ENCODE measurements at places on chromosomes 3 and 15.
A peak's percentile ranks its signal among the peaks of the same experiment; 100 is the strongest.

DNA sequence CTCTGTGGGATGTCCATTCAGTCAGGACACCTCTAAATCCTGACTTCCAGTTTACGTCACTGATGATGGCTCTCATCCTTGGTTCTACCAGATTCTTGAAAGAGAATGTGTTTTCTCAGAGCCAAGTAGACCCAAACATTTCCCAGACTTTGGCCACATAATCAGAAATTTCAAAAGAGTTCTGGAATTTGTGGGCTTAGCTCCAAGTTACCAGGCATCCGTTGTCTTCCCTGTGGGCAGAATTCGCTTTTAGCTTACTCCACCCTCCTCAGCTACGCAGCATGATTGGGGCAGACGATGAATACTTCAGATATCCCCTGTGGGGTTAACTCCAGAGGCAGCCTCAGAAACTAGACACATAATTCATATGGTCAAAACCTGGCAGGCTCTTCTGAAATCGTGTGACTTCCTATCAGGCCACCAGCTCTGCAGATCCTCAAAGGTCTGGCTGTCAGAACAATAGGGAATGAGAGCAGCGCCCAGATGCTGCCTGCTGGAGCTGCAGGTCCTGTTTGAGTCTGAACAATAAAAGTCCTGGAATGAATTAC, 30.6 kb downstream of the CRTC3 start:
- no peak for DNase-seq

DNA sequence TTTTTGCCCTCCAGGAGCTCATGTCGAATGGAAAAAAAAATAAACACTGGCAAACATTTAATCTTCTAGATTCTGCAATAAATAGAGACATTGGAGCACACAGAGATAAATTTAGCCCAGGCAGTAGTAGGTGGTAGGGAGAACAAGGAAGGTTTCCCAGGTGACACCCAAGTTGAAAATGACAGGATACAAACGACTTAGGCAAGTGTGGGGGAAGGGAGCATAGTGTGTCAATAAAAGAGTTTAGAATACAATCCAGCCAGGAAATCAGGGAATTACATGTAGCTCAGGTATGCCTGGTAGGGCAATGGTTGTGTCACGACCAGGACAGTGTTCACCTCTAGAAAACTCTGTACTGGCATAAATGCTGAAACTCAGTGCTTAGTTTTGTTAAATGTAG, 364.6 kb upstream of the AGTR1 start:
- DNase-seq, result no peak

- no peak for DNase-seq
These were observed 1.7 kb downstream of the SEMA3B start for GRCh38 chr3:50270422-50271224.

DNA sequence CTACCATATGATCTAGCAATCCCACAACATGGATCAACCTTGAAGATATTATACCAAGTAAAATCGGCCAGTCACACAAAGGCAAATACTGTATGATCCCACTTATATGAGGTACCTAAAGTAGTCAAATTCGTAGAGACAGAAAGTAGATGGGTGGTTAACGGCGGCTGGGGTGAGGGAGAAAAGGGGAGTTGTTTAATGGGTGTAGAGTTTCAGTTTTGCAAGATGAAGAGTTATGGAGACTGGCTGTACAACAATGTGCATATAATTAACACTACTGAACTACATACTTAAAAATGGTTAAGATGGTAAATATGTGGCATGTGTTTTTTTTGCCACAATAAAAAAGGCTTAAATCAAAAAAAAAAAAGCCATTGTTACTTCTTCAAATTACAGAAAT, 60.4 kb downstream of the GPR176 start:
- DNase-seq, result no peak

GRCh38 chr3:100096866-100097265, 17.4 kb downstream of the FILIP1L start:
- DNase-seq, result no peak

DNA sequence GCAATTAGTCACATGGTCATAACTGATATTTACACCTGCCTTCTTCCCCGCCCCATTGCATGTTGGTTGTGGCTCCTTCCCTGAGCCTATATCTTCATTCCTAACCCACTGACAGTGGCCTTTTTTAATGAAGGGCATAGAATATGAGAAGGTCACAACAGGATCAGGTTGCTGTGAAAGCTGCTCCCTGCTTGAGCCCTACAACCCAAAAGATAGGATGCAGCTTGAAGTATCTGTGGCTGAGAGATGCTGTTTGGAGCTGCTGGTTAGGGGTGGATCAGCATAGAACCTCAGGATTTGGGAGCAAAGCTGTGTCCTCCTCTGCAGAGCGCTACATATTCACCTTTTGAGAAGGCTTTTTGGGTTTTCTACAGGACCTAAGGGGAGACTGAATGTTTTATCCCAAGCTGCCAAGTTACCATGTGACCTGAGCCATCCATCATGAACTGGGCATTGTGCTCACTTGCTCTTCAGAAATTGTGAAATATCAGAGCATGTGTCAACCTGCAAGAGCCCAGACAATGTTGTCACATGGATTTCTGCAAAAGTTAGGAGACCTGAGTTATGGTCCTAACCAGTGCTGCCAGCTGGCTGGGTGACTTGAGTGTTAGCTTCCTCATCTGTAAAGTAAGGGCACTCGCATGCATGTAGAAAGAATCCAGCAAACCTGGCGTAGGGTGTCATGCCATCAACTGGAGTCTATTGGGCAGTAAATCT, 49.8 kb upstream of the ARL8B start:
- DNase-seq, result no peak

DNA sequence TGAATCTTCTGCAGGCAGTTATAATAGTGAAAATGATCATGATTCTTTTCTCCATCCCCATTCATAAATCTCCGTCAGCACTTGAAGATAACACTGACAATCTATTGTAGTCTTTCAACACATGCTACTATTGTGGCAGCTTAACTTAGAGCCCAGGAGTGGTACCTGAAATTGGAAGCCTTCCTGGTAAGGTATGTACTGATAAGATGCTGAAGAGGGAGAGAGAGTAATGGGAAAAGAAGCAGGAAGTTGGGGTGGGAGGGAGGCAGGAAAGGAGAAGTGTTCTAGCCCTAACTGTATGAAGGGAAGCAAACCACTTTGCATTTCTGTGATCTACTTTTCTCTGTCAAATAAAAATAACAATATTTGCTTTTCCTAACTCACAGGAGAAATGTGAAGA, 197.4 kb upstream of the RORA start:
- DNase-seq, result no peak

- DNase-seq, result no peak
These were observed 404.2 kb upstream of the RARB start for GRCh38 chr3:25023876-25024275.

- DNase-seq, result no peak
These were observed 447.5 kb downstream of the IGSF11 start for GRCh38 chr3:118587037-118587741.

GRCh38 chr3:137191951-137192350, 234.2 kb downstream of the IL20RB start:
- no peak for DNase-seq

DNA sequence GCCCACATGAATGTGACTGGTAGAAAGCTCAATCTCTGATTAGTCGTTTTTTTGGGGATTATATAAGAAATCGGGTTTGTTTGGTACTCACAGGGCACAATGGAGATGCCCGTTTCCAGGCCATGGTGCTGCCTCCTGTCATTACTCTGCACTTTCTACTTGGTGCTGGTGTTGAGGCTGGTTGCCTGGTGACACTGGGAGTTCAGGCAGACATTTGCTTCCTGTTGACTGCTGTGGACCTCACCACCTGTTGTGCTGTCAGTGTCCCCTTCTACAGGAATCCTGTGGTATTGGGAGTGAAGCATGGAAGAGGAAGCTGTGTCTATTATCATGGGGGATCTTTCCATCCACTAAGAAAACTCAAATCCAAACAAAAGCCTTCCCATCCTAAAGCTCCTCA, 227.2 kb upstream of the TBL1XR1 start:
- DNase-seq, result no peak

GRCh38 chr3:150681057-150681456, 22.7 kb downstream of the ERICH6 start:
- DNase-seq, result peak; percentile 22

DNA sequence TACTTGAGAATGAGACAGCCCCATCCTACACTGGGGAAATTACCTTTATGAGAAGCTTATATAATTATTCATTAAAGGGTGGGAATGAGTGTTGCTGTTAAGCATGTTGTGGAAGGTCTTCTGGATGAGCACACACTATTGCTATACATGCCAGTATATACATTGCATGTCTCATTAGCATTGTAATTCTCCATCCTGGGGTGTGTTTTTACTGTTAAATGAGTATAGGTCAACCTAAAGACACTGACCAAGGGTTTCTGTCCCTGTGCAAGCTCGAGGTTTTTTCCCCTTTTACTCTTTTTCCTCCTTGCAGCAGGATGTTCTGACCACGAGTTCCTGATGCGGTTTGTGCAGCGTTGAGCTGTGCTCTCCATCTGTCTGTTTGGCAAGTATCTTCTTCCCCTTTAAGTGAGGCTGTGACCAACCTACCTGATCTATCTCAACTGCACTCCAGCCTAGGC, 7.2 kb upstream of the IVD start:
- no peak for DNase-seq

- no peak for DNase-seq
These were observed 151.4 kb downstream of the RAP2B start for GRCh38 chr3:153313302-153313965.

DNA sequence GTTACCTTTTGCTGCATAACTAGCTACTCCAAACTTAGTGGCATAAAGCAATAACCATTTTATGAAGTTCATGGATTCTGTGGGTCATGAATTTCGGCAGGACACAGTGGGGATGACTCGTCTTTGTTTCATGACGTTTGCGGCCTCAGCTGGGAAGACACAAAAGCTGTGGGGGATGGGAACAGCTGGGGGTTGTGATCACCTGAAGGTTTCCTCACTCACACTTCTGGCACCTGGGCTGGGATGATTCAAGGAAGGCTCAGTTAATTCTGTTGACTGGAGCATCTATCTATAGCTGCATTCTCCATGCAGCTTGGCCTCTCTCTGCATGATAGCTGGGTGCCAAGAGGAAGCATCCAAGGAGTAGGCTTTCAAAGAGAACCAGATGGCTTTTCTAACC, 332.8 kb downstream of the ULK4 start:
- DNase-seq, result no peak

- no peak for DNase-seq
These were observed 80.3 kb upstream of the KCNAB1 start for GRCh38 chr3:156040041-156040440.

- DNase-seq, result no peak
These were observed 10.6 kb upstream of the NFKBIZ start for GRCh38 chr3:101838691-101839090.

DNA sequence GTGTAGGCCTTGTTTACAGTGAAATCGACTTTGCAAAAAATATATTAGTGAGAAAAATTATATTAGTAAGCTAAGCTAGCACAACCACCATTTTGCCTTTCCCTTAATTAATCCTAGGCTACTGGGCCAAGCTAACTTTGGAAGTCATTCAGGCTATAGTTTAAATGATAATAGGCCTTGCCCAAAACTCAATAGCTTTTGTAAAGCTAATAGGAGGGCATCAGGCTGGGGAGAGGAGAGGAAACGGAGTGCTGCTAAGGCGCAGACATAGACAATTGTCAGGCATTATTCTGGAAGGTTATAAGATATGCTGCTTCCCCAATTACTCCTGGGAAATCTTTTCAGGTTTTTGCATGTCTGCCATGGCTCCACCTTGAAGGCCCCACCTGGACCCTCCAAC, 1286.0 kb downstream of the NSUN3 start:
- no peak for DNase-seq

DNA sequence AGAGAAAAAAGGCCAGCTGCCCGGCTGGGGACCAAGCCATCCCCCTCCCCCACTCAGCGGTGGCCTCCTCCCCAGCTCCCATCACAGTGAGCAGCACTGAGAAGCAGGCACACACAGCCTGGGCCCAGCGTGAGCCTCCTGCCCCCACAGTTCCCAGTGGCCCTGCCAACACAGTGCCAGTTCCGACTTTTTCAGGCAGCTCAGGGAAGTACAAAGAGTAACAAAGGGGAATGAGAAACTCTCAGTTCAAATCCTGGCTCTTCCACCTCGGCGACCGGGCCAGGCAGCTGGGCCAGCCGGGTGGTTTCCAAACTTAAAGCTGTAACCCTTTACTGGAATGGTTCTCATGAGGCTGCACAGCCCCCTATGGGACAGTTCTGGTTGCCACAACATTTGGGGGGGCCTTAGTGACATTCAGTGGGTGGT, 18.5 kb downstream of the TNK2 start:
- no peak for DNase-seq

GRCh38 chr15:42903388-42904324, 16.9 kb downstream of the TTBK2 start:
- DNase-seq, result no peak

GRCh38 chr15:91055548-91056331, 33.3 kb upstream of the VPS33B start:
- peak; percentile 33 for DNase-seq

DNA sequence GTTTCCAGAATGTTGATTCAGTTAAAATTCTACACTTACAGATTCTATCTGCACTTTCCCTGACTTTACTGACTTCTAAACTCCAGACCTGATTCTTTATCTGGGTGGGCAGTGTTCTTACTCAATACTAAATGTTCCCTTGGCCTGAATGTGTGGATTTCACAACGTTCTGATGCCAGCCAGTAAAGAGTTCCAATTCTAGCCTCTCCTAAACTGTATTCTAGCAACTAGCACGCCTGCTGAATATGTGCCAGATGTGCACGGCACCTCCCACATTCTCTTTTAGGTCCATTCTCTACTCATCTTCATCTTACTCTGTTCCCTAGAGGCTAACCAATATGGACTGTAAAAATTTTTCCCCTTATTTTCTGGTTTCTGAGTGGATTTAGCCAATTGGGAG, 479.5 kb upstream of the AGTR1 start:
- no peak for DNase-seq

DNA sequence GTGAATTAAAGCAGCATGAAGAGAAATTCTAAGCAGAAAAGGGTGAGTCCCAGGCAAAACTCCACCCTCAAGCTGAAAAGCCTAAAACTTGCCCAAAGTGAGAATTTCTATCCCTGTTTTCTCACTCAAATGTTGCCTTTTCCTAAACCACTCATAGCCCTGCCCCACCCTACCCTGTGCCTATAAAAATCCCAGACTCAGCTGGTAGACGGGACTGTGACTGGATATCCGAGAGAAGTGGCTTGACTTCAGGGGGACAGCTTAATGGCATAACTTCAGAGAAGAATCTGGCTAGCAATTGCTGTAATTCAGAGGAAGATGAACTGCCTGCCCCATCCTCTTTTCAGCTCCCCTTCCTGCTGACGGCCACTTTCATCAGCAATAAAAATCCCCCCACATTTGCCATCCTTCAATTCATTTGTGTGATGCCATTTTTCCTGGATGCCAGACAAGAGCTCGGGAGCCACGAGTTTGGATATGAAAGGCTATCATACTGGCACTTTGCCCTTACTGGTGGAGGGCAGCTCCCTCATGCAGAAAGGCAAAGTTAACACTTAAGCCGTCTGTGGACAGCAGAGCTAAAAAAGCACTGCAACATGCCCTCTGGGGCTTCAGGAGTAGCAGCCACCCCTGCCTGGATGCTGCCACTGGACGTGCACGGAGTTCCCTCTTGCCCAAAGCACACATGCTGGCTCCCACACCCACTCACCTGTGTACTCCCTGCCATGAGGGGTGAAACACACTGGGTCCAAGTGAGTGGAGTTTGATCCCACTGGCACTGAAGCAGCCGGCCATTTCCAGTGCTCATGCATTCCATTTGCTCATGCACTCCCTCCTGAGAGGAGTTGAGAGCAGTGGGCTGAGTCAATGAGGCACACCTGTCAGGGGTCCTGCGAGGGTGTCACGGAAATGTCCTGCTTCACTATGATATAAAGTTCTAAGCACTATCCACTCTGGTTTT, 670.6 kb downstream of the PLOD2 start:
- no peak for DNase-seq
